ENCODE measurements at places on chromosomes 1 and 21.

- no peak for DNase-seq
These were observed 40.9 kb downstream of the LAMC2 start for GRCh38 chr1:183226963-183227362.

DNA sequence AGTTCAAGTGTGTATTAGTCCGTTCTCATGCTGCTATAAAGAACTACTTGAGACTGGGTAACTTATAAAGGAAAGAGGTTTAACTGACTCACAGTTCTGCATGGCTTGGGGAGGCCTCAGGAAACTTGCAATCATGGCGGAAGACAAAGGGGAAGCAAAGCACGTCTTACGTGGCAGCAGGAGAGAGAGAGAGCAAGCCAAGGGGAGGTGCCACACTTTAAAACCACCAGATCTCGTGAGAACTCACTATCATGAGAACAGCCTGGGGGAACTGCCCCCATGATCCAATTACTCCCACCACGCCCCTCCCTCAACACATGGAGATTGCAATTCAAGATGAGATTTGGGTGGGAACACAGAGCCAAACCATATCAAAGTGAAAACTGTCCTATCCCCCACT, 4.1 kb upstream of the MIS18A start:
- DNase-seq = no peak

DNA sequence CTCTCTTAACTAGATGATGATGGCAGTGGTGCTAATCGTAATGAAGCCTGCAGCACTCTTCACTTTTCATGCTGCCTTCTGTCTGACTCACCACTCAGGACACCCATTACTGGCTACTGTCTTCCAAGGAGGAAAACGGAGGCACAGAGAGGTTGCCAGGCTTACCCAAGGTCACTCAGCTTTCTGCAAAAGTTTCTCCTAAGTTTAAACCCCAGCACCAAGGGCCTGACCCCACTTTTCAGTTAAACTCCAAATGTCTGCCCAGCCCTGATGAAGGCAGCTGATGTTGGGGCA, 78.1 kb upstream of the RUNX3 start:
- no peak for DNase-seq

- DNase-seq = no peak
These were observed 80.3 kb downstream of the DIRAS3 start for GRCh38 chr1:67970088-67970487.

- no peak for DNase-seq
These were observed 523.2 kb downstream of the MATN1 start for GRCh38 chr1:30200161-30200560.

GRCh38 chr1:218350035-218350525, 4.9 kb downstream of the TGFB2 start:
- DNase-seq = no peak

- no peak for DNase-seq
These were observed 96.7 kb downstream of the GABPA start for GRCh38 chr21:25831300-25831960.

DNA sequence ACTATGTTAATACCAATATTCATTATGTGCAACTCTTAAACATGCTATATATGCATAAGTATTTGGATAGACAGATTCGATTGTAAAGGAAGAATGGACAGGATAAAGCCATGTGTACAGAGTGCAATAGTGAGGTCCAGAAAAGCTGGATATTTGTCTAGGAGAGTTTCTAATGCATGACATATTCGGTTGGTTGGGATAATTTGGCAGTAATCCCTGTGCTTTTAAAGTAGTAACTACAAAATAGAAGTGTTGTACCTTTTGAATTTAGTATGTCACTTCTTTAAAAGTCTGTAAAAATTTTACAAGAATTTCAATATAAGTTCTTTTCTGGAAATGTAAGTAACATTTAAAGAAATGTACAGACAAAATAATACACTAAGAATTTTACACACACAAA, 774.5 kb downstream of the USP25 start:
- no peak for DNase-seq
